ENCODE measurements at places on chromosomes 7 and 10. TPM values are rescaled to one million over a fixed set of nuclear protein-coding genes. Genes with fewer than 3 reads are reported as not detected.

DNA sequence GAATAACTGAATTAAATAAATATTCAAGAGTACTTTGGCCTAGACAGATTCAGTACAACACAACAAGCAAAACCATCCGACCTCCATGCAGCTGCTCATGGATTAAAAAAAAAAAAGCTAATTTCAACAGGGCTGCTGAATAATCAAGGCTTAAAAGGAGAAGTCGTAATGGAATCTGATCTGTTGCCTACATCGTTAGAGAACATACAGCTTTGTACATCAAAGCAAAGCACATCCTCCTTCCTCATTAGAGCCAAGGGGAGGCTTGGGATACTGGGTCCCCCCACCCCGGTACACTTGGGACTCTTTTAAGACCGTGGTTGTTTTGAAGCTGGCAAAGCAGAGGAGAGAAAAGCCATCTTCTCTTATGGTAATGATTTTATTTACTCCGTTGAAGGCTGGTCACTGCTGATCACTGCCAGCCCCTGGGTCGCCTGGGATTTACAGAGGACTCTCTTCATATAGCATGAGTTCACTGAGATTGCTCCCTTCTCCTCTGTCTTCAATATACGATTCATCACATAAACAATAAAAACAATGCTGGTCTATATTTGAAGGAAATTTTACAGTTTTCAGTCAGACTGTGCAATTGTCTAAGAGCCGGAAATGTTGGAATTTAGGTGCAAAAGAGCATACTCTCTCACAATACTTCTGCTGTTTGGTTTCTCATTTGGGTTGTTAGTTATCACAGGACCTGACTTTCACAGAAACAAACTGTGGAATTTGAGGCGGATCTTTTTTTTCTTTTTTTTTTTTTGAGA is 148.8 kb downstream of the FAM107B start:
- DNase-seq = no peak

DNA sequence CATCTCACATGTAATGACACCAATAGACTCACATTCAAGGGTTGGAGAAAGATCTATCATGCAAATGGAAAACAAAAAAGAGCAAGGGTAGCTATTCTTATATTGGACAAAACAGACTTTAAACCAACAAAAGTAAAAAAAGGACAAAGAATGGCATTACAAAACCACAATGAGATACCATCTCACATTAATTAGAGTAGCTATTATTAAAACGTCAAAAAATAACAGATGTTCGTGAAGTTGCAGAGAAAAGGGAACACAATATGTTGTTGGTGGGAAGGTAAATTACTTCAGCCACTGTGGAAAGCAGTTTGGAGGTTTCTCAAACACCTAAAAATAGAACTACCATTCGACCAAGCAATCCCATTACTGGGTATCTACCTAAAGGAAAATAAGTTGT is 197.0 kb downstream of the SNX13 start:
- no peak for DNase-seq

- no peak for DNase-seq
Measured at GRCh38 chr7:102291056-102291915, 4.6 kb downstream of the SH2B2 start.

DNA sequence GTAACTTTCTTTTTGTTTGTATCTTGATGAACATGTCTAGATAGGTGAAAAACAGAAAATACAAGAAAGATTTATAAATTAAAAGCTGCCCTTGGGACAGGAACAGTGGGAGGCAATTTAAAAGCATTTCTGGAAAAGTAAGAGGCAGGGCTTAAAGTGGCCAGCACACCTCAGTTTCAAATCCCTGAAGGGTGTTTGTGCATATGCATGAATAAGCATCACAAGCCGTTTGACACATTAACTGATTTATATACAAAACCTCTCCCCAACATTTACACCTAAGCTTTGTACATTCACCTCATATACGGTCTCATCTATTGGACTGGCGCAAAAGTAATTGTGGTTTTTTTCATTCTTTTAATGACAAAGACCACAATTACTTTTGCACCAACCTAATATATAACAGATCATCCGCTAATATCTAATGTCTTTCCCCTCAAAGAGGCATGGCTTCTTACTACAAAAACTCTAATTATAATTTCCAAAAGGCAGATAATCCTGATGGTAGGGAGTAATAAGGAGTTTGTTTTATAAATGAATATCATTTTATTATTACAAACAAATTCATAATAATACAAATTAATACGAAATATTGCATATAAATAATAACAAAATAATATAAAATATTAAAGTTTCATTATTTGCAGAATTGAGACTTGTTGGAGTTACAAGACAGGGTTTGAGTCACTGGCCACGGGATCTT is 48.3 kb downstream of the LRGUK start:
- no peak for DNase-seq

DNA sequence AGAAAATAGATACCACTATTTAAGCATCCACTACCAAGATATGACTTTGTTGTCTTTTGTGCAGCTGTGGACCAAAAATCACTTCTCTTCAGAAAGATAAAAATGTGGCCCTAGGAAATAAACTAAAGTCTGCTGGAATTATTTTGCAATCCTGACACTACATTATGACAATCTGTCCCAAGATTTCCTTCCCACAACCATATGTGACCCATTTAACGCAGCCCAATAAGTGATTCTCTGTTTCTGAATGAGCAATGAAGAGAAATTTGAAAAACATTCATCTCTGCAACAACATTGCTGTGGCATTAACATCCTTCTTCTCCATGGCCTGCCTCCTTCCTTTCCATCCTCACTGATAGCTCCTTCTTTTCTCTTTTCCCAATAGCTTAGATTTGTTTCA is 212.0 kb downstream of the TSPAN12 start:
- no peak for DNase-seq

The CEP55 gene
- not detected for total RNA-seq

The RNLS gene
- 3.1 TPM for total RNA-seq

All from naive thymus-derived CD8-positive, alpha-beta T cell (primary cell).